ENCODE measurements at places on chromosomes 12 and 14. TPM values are rescaled to one million over a fixed set of nuclear protein-coding genes. Genes with fewer than 3 reads are reported as not detected.
A peak's percentile ranks its signal among the peaks of the same experiment; 100 is the strongest.

DNA sequence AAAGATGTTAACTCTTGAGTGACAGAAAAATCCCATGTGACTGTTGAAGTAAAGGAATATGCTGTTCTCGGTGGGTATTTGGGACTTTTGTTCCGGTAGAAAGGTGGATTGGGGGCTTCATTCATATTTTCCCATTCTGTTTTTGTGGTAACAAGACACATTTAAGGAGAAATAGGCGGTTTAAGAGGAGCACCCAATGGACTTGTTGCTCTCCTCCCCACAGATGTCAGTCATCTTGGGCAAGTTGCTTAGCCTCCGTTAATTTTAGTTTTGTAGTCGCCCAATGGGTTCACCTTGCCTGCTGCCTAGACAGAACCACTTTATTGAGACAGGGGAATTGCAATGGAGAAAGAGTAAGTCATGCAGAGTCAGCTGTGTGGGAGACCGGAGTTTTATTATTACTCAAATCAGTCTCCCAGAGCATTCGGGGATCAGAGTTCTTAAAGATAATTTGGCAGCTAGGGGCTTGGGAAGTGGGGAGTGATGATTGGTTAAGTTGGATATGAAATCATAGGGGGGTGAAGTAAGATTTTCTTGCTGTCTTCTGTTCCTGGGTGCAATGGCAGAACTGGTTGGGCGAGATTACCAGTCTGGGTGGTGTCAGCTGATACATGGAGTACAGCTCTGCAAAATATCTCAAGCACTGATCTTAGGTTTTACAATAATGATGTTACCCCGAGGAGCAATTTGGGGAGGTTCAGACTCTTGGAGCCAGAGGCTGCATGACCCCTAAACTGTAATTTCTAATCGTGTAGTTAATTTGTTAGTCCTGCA is 50.3 kb downstream of the SLC38A1 start:
- DNase-seq: no peak

- no peak for DNase-seq
Measured at GRCh38 chr12:27272373-27273028, 28.4 kb downstream of the STK38L start.

GRCh38 chr12:68317047-68317667 is 15.0 kb downstream of the MDM1 start:
- peak; percentile 46 for DNase-seq

DNA sequence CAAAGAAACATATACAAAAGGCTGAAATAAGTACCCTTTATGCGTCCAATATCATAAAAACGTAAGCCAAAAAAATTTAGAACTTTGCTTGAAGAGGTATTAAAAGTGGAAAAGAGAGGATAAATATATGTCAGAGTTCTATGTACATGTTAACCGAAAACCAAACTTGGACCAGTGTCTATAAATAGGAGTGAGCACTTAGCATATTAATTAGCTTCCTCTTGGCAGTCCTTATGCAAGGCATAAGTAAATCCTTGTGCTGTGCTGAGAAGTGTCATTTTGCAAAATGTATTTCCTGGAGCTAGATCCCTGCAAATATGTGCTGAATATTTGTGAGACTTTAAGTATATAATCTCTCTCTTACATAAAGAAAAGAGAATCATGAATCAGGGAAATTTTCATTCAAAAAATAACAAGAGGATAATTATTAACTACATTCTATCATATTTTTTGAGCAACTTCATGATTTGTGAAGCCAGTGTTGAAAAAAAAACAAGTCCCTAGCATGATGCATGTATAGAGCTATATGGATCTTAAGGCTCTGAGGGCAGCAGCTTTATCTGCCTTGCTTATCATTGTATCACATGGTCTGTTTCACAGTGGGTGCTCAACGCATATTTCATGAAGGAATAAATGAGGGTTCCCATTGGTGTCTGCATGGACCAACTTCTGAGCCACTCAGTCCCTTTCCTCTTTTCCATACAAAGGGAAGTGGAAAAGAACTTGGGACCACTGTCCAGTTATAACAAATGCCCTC is 326.1 kb downstream of the PDZRN4 start:
- no peak for DNase-seq

GRCh38 chr12:95126076-95126475 is 52.7 kb upstream of the NR2C1 start:
- DNase-seq: no peak

DNA sequence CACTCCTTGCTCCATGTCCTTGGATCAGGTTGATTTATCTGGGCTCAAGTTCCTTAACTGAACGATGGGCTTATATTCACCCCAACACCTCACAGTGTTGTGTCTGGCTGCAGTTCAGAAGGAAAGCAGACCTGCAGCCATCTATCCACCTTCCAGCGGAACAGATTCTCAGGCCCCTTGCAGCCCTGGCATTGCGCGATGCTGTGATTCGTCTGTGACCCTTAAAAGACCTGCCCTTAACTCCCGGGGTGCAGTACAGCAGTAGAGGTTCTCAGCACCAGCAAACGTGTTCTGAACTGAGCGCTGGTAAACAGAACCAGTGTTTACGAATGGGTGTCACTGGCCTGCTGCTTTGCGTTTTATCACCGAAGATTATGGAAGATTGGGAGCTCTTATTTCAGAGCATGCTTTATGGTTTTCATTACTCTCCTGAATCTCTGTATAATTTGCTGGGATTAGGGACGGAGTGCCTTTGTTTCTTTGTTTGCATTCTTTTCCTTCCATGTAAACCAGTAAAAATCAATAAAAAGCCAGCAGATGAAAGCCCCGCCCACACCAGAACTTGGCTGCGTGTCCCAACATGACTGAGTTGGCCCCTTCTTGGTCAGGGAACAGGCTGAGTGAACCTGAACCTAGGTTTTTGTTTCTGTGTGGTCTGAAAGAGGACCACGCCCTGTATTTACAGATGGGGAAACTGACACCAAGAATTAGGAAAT is 286.7 kb upstream of the CRY1 start:
- no peak for DNase-seq

GRCh38 chr14:95327558-95328374 is 8.1 kb upstream of the CLMN start:
- no peak for DNase-seq

DNA sequence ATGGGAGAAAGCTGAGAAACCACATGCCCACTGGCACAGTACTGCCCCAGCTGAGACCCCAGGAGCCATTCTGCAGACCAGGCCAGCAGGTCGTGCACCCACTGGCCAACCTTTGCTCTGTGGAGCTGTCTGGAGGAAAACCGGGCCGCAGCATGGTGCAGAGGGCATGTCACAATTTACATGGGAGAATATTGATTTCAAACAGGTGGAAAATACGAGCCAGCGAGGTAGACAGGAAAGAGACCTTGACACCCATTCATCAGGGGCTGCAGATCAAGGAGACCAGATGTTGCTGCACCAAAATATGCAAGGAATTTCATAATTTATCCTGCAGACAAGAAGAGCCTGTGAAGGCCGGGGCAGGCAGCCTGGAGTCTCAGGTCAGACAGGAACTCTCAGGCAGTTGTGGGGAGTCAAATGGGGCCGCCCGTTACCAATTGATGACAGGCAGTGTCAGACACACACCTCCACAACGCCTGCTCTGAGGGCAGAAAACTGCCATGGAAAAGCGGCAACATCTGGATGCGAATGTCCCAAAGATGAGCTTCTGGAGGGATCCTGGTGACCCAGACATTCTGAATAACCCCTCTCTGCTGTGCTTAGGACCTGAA is 74.6 kb upstream of the BCL11B start:
- DNase-seq: no peak

- DNase-seq: no peak
Measured at GRCh38 chr12:42584651-42585111, 4.9 kb downstream of the PRICKLE1 start.

GRCh38 chr14:103427485-103428443 is 42.5 kb downstream of the MARK3 start:
- DNase-seq: peak; percentile 45

DNA sequence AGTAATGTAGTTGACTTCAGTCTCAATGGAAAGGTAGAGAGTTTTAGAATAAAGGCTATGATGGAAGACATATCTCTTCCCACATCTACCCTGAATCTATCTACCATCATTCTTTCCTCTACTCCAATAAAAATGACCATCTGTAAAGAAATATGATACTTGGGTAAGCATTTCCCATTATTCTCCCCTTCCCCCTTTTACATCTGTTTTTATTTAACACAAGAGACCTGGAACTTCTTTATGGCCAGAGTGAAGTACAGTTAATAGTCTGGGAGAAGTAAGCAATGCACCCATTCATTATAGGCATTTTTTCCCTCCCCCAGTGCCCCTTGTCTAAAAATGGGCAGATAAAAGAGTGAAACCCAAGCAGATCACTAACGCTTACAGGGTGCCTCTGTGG is 6.5 kb downstream of the TPH2 start:
- no peak for DNase-seq

DNA sequence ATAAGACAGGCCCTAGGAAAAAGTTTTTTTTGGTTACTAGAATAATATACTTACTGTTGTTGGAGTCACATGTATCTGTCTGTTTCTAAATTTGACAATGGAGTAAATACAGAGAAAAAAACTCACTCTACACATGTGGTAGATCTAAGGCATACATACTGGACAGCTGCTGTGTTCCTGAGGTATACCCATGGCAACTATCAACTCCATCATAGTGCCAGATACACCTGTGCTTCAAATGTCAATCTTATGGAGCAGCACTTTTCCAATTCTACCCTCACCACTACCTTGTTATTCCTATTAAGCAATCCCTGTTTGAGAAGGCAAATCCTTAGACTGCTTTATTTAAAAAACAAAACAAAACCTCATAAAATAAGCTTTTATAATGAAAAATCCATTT is 3.3 kb downstream of the ZCRB1 start:
- no peak for DNase-seq

DNA sequence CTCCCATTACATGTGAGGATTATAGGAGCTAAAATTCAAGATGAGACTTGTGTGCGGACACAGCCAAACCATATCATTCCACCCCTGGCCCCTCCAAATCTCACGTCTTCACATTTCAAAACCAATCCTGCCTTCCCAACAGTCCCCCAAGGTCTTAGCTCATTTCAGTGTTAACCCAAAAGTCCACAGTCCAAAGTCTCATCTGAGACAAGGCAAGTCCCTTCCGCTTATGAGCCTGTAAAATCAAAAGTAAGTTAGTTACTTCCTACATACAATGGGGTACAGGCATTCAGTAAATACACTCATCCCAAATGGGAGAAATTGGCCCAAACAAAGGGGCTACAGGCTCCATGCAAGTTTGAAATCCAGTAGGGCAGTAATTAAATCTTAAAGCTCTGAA is 76.1 kb downstream of the CRADD start:
- no peak for DNase-seq

GRCh38 chr12:58988643-58989344 is 68.5 kb upstream of the LRIG3 start:
- no peak for DNase-seq

- DNase-seq: no peak
Measured at GRCh38 chr12:27999970-28000369, 27.4 kb upstream of the PTHLH start.

DNA sequence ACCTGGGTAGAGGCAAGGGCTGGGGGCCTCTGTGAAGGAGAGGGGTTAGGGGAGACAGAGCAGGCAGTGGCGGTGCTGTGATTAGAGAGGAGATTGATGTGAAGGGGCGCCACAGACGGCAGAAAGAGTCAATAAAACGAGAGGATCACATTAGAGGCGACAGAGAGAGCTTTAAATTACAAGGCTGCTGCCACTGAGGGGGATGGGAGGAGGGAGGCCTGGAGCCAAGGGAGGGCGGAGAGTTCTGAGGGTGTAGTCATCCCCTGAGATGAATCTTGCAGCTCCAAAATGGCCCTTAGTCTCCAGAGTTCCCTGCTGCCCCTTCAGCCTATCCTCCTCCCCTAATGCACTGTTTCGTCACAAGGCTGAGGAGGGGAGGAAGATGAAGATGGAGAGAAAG is 12.8 kb downstream of the ZFHX2 start:
- DNase-seq: no peak

DNA sequence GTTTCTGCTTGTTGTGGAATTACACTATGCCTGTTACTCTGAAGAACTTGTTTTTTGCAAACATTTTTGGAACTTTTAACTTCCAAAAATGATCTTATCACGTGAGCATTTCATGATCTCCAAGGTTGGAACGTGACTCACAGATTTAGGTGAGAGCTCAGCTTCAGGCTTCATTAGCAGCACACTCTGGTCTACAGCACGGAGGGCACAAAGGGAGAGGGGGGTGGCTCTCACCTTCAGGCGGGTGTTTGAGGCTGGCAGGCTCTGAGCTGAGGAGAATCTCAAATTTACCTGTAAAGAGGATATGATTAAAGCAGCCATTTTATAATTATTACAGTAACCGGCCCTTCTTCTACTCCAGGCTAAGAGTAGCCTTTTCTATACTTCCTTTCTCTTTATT is 45.3 kb upstream of the PZP start:
- DNase-seq: no peak

GRCh38 chr14:101331141-101331525 is 230.2 kb upstream of the DIO3 start:
- no peak for DNase-seq

GRCh38 chr14:70810621-70811020 is 1.3 kb upstream of the MAP3K9 start:
- DNase-seq: no peak

The ASCL1 gene
- not detected for total RNA-seq

The KLHL33 gene
- 0.05 TPM for total RNA-seq

The BDKRB1 gene
- total RNA-seq: not detected

The MFAP5 gene
- total RNA-seq: not detected

The BDKRB2 gene
- not detected for total RNA-seq

The SRSF9 gene
- total RNA-seq: 180 TPM

The GLT8D2 gene
- not detected for total RNA-seq

The SLC38A6 gene
- total RNA-seq: 9.4 TPM
